Osteoblast (primary cell): ENCODE measurements at places on chromosomes 3 and 15.

- no peak for DNase-seq
These were observed 15.2 kb downstream of the DAZL start for GRCh38 chr3:16589867-16590624.

GRCh38 chr3:24191801-24192403 is 246.8 kb downstream of the NR1D2 start:
- DNase-seq, result no peak

DNA sequence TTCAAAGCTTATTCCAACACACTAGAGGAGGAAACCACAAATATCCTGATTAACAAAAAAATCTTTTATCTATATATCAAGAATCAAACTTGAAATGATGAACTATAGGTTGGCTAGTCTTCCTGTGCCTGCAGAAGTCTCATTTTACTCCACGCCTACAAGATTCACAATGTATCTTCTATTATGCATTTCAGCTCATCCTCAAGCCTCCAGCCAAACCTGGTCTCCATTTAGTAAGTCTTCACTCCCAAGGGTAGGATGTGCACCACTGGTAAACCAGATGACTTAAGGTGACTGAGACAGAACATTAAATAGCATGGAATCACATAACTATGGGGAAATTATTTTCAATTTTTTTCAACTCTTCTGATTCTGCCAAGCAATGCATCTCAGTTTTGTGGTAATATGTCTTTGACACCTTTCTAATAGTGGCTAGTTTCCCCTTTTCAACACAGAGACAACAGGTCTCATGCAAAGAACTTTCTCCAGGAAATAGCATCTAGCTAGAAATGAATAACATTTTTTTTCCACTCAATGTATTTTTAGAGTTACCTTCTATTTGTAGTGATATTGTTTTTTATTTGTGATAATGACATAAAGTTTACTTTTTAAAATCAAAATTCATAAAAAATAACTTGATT is 166.9 kb downstream of the TNIK start:
- no peak for DNase-seq

GRCh38 chr3:126205717-126206655 is 25.6 kb upstream of the ALDH1L1 start:
- no peak for DNase-seq

DNA sequence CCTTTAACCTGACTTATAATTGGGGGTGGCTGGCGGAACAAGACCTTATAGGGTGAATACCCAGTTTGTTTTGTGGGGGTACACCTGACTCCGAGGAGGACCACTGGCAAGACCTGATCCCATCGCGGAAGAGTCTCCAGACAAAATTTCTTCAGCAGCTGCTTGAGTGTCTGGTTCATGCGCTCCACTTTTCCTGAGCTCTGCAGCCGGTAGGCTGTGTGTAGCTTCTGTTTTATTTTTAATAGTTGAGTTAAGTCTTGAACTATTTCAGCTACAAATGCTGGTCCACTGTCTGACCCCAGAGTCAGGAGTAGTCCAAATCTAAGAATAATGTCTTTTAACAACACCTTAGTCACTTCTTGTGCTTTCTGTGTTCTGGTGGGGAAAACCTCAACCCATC is 21.2 kb upstream of the NOX5 start:
- no peak for DNase-seq
